ENCODE measurements at places on chromosomes 4 and X.
A peak's percentile ranks its signal among the peaks of the same experiment; 100 is the strongest.

- no peak for DNase-seq
Measured at GRCh38 chr4:76947369-76947768, 2.2 kb upstream of the SEPTIN11 start.

GRCh38 chrX:153765138-153766079 lies 1.4 kb downstream of the PLXNB3 start:
- no peak for DNase-seq

GRCh38 chrX:154024271-154024670 lies 4.6 kb upstream of the IRAK1 start:
- no peak for DNase-seq

GRCh38 chr4:4618847-4619246 lies 77.0 kb upstream of the STX18 start:
- DNase-seq: peak; percentile 25

GRCh38 chr4:71126719-71127118 lies 133.3 kb downstream of the DCK start:
- DNase-seq: no peak

- no peak for DNase-seq
Measured at GRCh38 chrX:45077748-45078424, 122.8 kb downstream of the DIPK2B start.

GRCh38 chr4:2256156-2256731 lies 5.7 kb downstream of the MXD4 start:
- no peak for DNase-seq

DNA sequence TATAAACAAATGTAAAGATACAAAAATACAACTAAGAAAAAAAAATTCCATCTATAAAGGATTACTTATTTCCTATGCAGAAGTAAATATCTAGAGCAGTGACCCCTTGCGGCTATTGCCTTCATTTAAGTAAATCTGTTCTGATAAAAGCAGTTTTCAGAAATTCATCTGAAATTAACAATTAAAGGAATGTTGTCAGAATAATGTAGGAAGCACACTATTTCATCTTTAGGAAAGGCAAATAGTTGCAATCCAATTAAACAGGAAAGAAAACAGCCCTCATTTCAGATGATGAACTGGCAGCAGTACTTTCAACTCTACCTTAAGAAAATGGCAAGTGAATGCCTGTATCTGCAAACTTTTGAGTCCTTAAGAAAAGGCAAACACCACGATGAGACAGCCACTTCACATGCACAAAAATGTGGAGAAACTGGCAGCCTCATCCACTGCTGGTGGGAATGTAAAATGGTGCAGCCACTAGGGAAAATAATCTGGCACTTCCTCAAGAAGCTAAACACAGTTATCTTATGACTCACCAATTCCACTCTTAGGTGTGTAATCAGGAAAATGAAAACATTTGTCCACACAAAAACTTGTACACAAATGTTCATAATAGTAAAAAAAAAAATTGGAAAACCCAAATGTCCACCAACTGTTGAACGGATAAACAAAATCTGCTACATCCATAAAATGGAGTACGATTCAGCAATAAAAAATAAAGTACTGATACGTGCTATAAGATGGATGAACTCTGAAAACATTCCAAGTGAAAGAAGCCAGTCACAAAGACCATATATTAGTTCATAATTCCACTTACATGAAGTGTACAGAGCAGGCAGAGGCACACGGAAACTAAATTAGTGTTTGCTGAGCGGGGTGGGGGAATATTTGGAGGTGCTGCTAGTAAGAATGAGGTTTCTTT lies 2.0 kb upstream of the THAP9 start:
- DNase-seq: no peak

- no peak for DNase-seq
Measured at GRCh38 chr4:139900964-139901376, 235.4 kb downstream of the MGST2 start.

DNA sequence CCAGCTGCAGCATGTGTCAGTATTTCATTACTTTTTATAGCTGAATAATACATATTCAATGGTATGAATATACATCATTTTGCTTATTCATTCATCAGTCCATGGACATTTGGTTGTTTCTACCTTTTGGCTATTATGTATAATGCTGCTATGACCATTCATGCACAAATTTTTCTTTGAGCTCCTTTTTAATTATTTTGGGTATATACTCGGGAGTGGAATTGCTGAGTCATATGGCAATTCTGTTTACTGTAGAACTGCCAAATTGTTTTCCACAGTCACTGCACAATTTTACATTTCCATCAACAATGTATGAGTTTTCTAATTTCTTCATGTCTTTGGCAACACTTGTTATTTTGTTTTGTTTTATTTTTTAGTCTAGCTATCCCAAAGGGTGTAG lies 405.9 kb upstream of the PITX2 start:
- no peak for DNase-seq

- DNase-seq: no peak
Measured at GRCh38 chr4:182547435-182547834, 304.2 kb downstream of the TENM3 start.

- no peak for DNase-seq
Measured at GRCh38 chr4:85869181-85869580, 394.2 kb downstream of the ARHGAP24 start.

GRCh38 chr4:172104539-172104938 lies 291.3 kb downstream of the GALNTL6 start:
- DNase-seq: no peak

DNA sequence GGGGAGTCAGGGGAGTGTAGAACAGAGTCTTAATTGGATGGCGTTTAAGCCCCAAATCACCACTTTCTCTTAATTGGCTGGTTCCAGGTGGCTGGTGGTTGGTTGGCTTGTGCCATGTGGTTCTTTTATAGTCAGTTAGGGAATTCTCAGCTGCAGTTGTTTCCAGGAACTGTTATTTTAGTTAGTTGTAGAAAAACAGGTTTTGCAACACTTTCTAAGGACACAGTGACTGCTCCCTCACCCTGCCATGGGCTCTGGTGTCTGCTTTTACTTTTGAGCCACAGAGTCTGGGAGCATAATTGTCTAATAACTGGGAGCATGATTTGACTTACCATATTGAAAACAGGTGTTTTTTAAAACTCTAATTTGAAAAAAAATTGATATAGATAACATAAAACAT lies 75.8 kb upstream of the PCDH18 start:
- DNase-seq: no peak

- no peak for DNase-seq
Measured at GRCh38 chr4:115883847-115884246, 770.4 kb upstream of the NDST4 start.

GRCh38 chr4:11402192-11402591 lies 26.5 kb downstream of the HS3ST1 start:
- no peak for DNase-seq

Measured in brain pericyte (primary cell).